ENCODE measurements at places on chromosomes 12 and 14. TPM values are rescaled to one million over a fixed set of nuclear protein-coding genes. Genes with fewer than 3 reads are reported as not detected.

Gene FAM181A
- total RNA-seq, result not detected

GRCh38 chr12:21774358-21775132, at the start of gene KCNJ8:
Gene KCNJ8 (minus strand): TSS chr12:21774706. CDS start chr12:21773616, 1,090 bp downstream.
- H3K4me1 ChIP-seq, result no peaks in the 10 kb centered on the region
- no peak within 1 kb of the TSS for H3K4me3 ChIP-seq
- H3K27ac ChIP-seq, result no peak within 1 kb of the TSS
- H3K36me3 ChIP-seq, result no peaks in the 10 kb centered on the region
- no peak for DNase-seq

Gene STON2
- total RNA-seq, result not detected

DNA sequence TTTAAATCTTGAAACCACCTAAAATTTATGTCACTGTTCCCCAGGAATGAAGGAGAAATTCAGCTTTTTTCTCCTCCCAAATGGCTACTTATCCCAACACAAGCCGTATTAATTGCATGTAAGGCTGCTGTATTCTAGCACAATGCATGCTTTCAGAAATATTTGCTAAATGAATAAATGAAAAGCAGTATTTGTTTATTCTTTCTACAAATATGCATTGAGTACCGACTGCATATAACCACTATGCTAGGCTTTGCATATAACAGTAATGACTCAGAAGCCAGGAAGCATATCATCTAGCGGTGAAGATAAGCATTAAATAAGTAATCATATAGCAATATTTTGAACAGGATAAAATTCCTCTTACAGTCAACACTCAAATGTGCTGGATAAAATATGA, 5.7 kb upstream of the LRR1 start:
- DNase-seq, result peak; percentile 40
- no peaks in the 10 kb centered on the region for H3K36me3 ChIP-seq
- peaks cover 7% of the 10 kb centered on the region for H3K4me1 ChIP-seq
- H3K4me3 ChIP-seq, result no peak overlapping the region

- no peak overlapping the region for H3K27ac ChIP-seq
- no peak overlapping the region for H3K4me3 ChIP-seq
- H3K27me3 ChIP-seq, result no peaks in the 10 kb centered on the region
- no peaks in the 10 kb centered on the region for H3K4me1 ChIP-seq
- no peak for DNase-seq
These were observed 14.5 kb downstream of the GMFB start for GRCh38 chr14:54474232-54474793.

DNA sequence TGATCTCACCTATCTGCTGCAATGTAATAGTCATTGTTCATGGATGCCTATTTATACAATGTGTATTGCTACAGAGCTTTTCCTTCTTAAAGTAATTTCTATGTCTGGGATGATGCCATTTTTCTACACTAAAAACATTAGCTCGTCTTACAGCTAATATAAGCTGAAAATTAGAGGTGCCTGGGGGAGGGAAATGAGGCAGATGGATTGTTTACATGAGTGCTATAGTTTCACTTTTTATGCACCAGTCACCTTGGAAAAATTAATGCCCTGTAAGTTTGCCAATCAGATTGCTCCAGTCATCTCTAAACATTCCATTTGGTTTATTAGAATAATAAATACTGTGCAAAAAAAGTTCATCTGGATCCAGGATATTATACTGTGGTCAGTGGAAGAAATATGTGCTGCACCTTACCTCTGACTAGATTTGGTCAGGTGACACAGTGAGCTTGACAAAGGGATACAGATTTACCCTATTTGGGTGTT, 436.2 kb downstream of the RAD51B start:
- DNase-seq, result peak; percentile 77
- H3K4me3 ChIP-seq, result no peak overlapping the region
- peaks cover 3% of the 10 kb centered on the region for H3K4me1 ChIP-seq
- no peaks in the 10 kb centered on the region for H3K27me3 ChIP-seq

GRCh38 chr12:98244136-98244535, 271.3 kb upstream of the TMPO start:
- H3K36me3 ChIP-seq, result no peaks in the 10 kb centered on the region
- no peaks in the 10 kb centered on the region for H3K27me3 ChIP-seq
- no peak overlapping the region for H3K27ac ChIP-seq

DNA sequence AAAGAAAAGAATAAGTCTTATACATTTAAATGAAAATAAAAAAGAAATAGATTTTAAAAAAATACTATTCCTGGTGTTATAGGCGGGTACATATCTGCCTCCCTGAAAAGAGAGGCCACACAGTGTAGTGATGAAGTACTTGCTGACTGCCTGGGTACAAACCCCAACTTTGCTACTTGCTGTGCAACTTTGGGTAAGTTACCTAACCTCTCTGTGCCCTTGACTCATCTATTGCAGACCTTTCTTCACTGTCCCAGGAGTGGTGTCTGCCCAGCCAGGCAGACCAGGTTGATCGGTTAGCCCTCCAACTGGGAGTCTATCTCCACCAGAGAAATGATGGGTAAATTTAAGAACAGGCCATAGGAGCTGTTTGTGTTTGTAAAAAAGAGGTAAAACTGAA, 82.0 kb downstream of the SLC24A4 start:
- H3K27ac ChIP-seq, result no peak overlapping the region
- DNase-seq, result no peak
- no peak overlapping the region for H3K4me3 ChIP-seq

Gene AP5M1
- total RNA-seq, result 38.7 TPM

Gene SLC7A8
- total RNA-seq, result 1.1 TPM

DNA sequence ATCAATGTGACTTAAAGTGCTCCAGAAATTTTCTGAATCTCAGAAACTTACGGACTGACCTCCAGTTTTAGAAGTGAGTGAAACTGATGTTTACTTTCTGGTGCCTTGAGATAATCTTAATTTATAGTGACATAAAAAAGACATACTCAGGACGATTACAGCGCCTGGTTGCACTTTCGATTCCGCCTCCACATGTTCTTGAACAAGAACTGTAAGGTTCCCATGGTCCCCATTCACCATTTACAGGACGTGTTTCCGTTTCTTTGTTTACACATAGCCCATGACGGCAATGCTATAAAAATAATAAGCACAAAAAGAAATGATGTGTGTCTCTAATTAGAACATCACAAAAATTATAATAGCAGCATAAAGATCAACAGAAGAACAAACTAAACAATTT, 98.2 kb downstream of the ADAMTS20 start:
- H3K27me3 ChIP-seq, result no peaks in the 10 kb centered on the region
- no peak overlapping the region for H3K27ac ChIP-seq
- no peaks in the 10 kb centered on the region for H3K4me1 ChIP-seq
- no peak for DNase-seq
- H3K4me3 ChIP-seq, result no peak overlapping the region

DNA sequence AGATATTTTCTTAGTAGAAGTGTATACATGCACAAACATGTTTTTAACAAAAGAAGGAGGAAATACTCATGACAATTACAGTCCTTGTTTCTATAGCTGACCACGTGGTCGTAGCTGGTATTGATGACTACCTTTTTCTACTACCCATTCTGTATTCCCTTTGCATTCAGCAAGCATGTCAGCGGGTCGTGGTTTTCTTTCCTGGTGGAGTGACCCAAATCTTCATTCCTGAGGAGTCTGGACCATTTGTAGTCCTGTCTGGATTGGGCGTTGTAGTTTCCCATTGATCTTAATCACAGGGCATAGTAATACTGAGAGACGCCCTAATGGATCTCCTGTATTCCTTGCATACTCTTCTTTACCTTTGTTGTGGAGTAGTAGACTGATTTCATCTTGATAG, 472.1 kb upstream of the RGS6 start:
- H3K36me3 ChIP-seq, result no peaks in the 10 kb centered on the region
- no peak overlapping the region for H3K27ac ChIP-seq
- no peaks in the 10 kb centered on the region for H3K27me3 ChIP-seq
- H3K4me1 ChIP-seq, result peaks cover 1% of the 10 kb centered on the region
- DNase-seq, result no peak

Gene WNT1
- total RNA-seq, result not detected

Gene MYO1A
- total RNA-seq, result not detected

GRCh38 chr14:88786715-88787114, 6.0 kb downstream of the EML5 start:
- no peak overlapping the region for H3K4me3 ChIP-seq
- no peaks in the 10 kb centered on the region for H3K4me1 ChIP-seq
- peaks cover 18% of the 10 kb centered on the region for H3K27me3 ChIP-seq
- no peaks in the 10 kb centered on the region for H3K36me3 ChIP-seq

Gene MYH7
- not detected for total RNA-seq

DNA sequence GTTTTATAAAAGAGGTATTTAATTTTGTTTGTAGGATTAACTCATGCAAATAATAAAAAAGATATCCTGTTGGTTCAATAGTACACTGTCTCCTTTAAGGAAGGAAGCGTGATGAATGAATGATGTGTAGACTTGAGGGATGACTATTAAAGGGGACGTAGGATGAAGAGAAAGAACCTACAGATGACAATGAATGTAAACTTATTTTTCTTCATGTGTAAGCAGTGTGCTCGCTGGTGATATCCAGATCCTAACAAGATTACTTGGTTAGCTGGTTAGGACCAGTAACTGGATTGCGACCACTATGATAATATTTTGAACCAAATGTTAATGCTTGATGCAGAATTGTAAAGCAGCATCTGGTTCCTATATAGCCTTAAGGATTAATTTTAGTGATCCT, 2.6 kb downstream of the ARF6 start:
- H3K27me3 ChIP-seq, result no peaks in the 10 kb centered on the region
- H3K4me1 ChIP-seq, result peaks cover 40% of the 10 kb centered on the region
- peaks cover 5% of the 10 kb centered on the region for H3K36me3 ChIP-seq
- H3K27ac ChIP-seq, result peak overlapping the region; percentile 27
- no peak for DNase-seq

GRCh38 chr14:36020120-36021029, 156.1 kb downstream of the PTCSC3 start:
- H3K4me3 ChIP-seq, result no peak overlapping the region
- no peak for DNase-seq
- no peaks in the 10 kb centered on the region for H3K36me3 ChIP-seq
- no peak overlapping the region for H3K27ac ChIP-seq

Gene CLEC1B
- not detected for total RNA-seq

Gene OAS3
- 19.8 TPM for total RNA-seq

DNA sequence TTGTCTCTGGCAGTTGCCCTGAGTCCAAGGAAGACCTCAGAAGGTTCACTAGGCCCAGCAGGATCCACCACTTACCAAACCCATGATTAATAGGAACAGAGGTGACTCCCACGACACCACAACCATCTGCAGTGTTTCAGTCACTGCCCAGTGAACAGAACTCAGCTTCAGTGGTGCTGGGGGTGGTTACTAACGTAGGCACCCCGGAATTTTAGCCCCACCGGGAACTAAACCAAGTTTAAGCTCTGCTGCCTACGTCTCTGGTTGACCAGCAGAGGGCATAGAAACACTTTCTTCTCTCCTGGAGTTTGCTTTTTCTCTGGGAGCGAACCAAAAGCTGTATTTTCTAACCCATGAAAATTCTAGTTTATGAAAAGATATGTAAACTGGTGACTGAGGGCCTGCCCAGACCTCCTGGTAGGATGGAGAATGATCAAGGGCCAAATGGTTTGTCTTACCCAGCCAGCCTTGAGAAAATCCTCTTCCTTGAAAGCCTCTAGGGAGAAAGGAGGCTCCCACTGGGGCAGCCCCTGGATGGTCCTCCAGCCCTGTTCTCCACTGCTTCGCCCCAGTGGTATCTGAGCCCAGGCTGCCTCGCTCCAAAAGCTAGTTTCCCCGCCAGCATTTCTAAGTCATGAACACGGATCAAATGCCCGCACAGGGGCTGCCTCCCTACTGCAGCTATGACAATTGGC, 379.8 kb downstream of the DPF3 start:
- H3K4me3 ChIP-seq, result no peak overlapping the region
- H3K27me3 ChIP-seq, result peaks cover 13% of the 10 kb centered on the region

DNA sequence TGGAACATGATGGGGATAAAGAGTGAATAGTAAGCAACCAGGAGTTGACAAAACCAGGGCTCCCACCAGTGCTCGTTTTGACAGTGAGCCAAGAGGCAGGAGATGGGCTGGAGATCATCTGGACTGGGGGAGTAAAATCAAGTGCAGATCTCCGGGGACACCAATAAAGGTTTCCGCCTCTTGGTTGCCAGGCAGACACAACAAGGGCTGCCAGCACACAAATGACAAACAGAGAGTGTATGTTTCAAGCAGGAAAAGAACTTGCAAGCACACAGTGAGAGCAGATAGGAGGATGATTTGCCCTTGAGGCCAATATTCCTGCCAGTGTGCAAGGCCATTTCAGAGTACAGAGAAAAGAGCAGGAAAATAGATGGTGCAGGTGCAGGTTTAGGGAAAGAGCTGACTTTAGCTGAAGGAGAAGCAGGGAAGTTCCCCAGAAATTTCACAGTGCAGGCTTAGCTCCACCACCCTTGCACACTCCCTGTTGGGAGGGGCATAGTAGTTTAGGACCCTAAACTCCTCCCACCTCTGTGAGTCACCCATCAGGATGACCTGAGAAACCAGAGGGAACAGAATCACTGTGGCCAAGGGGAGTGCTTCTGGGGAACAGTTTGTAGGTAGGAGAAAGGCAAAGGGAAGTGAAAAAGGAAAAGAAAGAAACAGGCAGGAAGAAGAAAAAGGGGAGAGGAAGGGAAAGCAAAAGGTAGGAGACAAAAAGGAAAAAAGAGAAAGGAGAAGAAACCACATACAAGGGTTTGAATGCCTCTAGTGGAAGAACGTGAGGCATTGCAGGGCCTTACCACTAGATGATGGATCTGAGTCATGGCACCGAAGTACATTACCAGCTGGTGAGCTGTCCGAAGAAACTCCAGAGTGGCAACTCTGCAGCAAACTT, 404.4 kb downstream of the SLC6A15 start:
- H3K4me3 ChIP-seq, result no peak overlapping the region
- no peak for DNase-seq

DNA sequence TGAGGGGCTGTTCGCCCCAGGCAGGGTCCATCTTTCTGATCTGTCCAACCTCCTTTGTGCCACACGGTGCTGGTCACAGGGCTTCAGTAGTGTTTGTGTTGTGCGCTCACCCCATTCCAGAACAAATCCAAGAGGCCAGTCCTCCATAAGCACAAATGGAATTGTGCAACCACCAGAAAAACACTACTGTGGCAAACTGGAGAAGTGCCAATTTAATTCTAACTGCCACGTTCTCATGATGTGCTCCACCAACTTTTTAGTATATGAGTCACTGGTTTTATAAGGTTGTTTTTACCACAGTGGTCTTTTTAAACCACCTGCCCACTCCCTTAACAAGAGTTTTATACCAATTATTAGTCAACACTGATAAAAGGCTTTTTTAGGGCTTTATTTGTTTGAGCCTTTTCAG, 380.2 kb downstream of the NAV3 start:
- H3K4me3 ChIP-seq, result no peak overlapping the region
- no peak overlapping the region for H3K27ac ChIP-seq
- H3K4me1 ChIP-seq, result no peaks in the 10 kb centered on the region
- no peaks in the 10 kb centered on the region for H3K27me3 ChIP-seq
- DNase-seq, result peak; percentile 12

GRCh38 chr14:31010935-31011334, 14.5 kb upstream of the AP4S1 start:
- no peaks in the 10 kb centered on the region for H3K36me3 ChIP-seq
- no peak overlapping the region for H3K27ac ChIP-seq
- H3K27me3 ChIP-seq, result no peaks in the 10 kb centered on the region
- no peak for DNase-seq

DNA sequence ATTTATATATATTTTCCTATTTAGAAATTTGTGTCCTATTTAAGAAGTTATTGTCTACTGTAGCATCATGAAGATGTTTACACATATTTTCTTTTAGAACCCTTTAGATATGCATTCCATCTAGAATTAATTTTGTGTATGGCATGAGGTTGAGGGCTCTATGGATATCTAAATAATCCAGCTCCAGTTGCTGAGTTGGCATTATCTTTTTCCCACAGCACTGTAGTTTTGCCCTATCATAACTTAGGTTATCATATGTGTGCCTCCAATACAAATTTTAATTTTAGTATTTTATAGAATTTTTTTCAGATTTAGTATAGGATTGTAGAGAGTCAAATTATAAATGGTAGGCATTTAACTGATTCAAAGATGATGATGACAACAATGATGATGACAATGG, 159.3 kb downstream of the NPAS3 start:
- no peak overlapping the region for H3K27ac ChIP-seq
- H3K4me3 ChIP-seq, result no peak overlapping the region
- no peak for DNase-seq
- no peaks in the 10 kb centered on the region for H3K4me1 ChIP-seq
